CD4-positive, alpha-beta T cell treated with Interleukin-21 for 1 hour (primary cell): ENCODE measurements at places on chromosomes 7 and 10.

DNA sequence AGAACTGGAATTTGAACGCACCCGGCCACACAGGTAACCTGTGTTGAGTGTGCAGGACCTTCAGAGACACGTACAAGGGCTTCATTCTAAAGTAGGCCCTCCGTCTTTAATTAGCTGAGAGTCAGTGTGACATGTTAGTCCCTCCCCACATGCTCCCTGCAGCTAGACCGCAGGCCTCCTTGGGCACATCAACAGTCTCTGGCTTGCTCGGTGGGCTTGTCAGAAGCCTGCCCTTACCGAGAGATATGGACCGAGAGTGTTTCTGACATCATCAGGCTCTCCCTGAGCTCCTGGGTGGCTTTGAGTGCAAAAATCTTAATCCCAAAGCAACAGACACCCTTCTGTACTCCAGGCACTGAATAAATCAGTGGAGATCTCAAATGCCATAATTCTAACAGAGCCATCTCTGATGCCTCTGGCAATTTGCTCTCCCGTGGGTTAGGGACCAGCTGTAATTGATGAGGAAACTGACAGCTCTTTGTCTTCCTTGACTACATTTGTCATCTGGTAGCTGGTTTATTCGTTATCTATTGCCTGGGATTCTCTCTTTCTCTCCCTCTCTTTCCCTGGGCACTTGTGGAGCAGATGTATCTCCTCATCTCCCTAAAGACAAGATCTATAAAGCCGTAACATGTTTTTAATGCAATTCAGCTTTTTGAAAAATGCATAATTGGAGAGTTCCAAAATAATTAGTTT lies 850.6 kb downstream of the TYW1 start:
- DNase-seq = no peak

- DNase-seq = no peak
Observed at GRCh38 chr10:98617906-98618520, 171.3 kb upstream of the HPS1 start.

DNA sequence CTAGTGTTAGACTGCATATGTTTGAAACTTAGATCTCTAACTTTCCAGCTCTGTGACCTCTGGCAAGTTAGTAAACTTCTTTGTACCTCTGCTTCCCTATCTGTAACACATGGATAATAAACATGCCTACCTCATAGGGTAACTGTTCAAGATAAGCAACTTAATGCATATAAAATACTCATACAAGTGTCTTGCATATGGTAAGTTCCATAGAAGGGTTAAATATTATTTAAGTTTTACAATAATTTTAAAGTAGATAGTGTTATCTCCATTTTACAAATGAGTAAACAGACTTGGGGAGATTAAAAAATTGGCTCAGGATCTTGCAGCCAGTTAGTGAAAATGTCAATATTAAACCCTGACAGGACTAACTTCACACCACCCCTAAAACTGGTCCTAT lies 30.1 kb upstream of the CD36 start:
- no peak for DNase-seq

GRCh38 chr7:144763291-144763690 lies 72.6 kb downstream of the TPK1 start:
- no peak for DNase-seq

DNA sequence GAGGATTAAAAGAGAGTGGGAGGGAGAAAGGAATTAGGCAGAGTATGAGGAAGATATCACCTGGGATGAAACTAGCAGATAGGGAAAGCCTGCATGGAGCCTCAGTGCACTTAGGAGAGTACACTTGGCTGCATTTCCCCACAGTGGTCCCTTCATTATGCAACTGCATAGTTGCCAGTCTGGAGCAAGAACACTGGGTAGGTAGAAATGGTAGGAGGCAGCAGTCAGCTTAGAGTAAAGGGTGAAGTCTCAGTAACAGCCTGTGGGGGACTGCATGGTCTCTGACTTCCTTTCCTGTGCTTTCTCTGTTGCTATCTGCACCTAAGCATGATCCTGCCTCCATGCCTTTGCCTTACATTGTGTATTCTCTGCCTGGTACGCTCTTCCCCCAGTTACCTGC lies 14.0 kb upstream of the PCGF5 start:
- DNase-seq = no peak

DNA sequence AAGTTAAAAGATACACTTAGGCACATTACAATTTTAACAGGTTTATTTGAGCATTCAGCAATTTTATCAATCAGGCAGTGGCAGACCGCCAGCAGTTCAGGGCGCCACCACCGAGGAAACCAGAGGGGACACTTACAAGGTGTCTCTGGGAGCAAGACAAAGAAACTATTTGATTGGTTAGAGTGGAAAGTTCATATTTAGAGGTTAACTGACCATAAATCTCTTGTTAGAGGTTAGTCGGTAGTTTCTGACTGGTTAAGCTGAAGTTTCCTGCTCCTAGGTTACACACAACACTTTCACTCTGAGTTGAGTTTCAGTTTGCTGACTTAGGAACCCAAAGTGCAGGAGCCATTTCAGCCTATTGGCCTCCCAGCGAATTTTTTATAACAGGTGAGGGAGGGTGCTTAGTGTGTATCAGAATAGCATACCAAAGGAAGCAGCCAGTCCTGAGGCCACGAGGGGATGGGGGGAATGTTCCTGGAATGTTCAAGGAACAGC lies 10.8 kb upstream of the PVRIG start:
- peak; percentile 54 for DNase-seq

DNA sequence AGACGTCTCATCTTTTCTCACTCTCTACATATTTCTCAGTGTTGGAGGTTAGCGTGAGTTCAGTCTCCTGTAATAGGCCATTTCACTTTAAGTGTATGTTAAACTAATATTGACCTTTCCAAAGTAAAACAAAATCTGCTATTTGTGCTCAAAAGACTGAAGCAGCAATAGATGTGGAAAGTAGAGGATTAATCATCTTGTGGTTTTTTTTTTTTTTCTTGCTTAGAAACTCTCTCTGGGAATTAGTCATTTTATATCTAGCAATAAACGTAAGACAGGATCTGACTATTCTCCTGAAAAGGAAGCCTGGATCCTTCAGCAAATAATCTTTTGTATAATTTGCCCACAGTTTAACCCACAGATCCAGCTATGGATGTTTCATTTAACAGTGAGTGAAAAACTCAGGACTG lies 81.7 kb downstream of the NRP1 start:
- no peak for DNase-seq

- DNase-seq = no peak
Observed at GRCh38 chr7:117019786-117020590, 66.7 kb downstream of the ST7 start.

DNA sequence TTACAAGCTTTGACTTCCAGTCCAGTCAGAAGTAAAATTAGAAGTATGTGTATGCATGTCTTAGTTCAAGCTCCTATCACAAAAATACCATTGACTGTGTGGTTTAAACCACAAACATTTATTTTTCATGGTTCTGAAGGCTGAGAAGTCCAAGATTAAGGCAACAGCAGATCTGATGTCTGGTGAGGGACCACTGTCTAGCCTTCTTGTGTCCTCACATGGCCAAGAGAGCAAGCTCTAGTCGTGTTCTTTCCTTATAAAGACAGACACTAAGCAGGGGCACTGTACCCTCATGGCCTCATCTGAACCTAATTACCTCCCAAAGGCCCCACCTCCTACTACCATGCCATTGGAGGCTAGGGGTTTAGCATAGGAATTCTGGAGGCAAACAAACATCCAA lies 41.3 kb upstream of the ARL4A start:
- no peak for DNase-seq

GRCh38 chr10:15393139-15393825 lies 22.2 kb upstream of the FAM171A1 start:
- DNase-seq = no peak

- DNase-seq = peak; percentile 31
Observed at GRCh38 chr10:89301232-89301631, 614 bp upstream of the IFIT2 start.

DNA sequence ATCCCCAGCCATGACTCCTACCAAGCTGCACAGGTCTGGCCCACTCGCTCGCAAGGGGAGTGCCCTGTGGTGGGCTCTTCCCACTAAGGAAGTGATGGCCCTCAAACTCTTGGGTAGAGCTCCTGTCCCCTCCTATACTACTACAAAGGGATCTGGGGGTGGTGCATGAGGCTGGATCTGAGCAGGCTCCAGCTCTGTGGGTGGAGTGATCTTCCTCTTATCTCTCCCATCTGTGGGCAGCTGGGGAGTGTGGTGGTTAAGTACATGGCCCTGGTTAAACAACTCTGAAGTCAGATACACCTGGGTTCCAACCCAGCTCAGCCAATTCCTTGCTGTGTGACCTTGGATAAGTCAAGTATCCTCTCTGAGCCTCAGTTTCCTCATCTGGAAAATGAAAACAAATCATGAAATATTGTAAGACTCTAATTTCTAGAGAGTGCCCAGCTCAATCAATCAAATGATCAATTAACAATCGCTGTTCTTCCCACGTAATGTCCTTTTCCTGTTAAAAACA lies 17.4 kb downstream of the DDIT4 start:
- DNase-seq = peak; percentile 75

DNA sequence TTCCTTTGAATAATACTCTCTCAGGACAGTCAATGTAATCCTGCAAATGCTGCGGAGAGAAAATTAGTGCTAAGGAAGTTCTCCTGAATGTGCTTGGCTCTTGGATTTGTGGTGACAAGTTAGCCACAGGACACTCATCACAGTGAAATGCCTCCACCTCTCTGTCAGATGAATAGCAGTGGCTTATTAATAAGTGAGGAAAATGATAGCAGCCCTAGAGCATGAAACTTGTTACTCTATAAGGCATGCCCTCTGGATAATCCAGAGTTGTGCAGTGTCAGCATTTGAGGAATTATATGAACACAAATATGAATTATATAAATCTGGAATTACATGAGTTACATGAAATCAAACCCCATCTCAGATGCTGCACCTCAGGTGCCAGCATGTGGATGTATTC lies 23.5 kb upstream of the TBX20 start:
- no peak for DNase-seq

DNA sequence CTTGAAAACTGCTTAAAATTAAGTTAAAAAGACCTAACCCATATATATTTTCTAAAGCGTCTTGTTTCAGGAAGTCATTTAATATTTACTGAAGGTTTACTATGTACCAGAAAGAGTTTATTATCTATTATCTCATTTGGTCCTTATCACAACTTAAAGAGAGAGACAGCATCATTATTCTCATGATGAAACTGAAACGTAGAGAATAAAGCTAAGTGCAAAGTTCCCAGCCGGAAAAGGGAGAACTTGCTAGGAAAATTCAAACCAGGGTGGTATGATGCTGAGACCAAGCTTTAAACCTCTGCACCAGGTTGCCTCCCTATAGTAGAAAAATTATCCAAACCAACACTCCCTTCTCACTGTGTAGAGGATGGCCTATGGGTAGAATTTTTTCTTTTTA lies 207.7 kb upstream of the BMPER start:
- DNase-seq = no peak

DNA sequence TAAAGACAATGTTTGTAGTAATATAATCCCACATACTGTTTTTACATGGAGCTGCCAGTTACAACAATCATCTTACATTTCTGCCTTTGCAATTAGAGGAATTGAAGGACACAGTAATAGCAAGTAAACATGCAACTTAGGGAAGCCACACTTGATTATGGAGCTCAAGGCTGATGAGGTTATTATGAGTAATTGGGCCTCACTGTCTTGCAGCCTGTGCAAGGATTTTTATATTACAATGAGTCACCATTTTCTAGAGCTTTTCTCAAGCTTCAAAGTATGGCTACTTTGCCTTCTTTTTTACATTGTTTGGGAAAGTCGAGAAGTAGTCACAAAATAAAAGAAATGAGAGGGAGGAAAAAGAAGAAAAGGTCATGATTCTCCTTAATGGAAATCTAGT lies 226.4 kb downstream of the KIAA1217 start:
- DNase-seq = no peak

DNA sequence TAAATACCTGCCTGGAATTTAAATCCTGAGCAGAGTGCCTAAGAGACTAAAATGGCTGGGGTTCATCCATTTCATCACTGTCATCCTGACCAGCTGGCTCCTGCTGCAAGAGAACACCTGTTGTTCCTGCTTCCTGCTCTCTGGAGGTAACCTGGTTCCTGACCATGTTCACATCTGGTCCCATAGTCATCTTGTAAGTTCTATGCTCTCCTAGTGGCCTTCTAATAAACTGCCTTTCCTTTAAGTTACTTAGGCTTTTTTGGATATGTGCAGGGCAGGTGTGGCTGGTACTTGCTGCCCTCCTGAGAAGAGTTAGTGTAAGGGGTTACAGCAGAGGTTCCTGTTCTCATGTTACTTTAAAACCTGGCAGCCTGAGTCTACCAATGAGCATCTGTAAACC lies 80.0 kb downstream of the NRCAM start:
- no peak for DNase-seq

GRCh38 chr10:131642966-131643365 lies 257.8 kb upstream of the PPP2R2D start:
- no peak for DNase-seq

- DNase-seq = no peak
Observed at GRCh38 chr7:129947049-129947448, 5.7 kb downstream of the UBE2H start.

DNA sequence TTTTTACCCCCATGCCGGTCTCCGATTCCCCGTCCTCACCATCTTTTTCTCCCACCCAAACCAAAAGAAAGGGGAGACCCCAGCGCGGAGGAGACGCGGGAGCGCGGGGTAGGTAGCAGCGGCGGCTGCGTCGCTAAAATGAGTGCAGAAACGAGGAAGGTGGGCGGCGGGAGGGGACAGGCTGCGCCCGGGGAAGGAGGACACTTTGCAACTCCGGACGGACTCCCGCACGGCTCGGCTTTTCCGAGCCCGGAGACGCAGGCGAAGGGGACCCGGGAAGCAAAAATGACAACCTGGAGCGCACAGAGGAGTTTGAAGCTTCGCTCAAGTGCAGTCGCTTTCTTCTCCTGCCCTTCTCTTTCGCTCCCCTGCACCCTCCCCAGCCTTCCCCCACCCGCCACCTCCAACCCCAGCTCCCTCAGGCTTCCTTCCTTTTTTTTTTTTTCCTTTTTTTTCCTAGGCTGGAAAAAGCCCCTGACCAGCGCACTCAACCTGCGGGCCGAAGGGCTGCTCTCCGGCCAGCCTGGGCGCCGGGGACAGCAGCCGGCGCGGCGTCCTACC lies 453 bp downstream of the SFMBT2 start:
- DNase-seq = peak; percentile 13

DNA sequence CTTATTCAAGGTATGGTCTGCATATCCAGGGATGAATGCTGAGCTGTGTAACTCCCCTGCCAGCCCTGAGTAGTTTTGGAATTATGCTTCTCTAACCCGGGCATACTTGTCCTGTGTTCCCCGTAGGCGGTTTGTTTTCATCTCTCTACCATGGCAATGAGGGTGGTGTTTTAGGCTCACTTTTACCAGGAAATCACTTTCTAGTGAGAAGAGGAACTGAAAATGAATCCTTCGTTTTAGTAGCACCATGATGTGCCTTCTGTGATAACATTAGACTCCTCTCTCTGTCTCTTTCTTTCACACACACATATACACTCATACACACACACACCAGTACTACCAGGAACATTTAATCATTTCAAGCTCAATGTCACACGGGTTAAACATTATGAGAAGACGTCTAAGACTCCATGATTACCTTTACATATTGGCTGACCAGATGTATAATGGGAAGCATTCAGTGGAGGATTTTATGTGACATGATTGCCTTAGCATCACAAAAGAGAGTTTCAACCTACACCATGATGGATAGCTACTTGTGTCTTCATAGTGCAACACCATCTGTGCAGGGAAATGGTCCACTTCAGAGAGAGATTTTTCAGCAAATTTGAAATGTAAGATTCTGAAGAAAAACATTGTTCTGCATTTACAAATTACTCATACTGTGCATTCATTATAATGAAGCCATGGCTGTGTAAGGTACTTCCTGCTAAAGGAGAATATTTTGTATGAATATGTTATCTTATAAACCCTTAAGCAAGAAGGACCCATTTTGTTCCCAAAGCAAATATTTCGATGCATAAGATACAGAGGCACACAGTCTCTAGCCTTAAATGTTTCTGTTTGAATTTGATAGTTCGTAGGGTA lies 31.0 kb upstream of the PFKP start:
- peak; percentile 21 for DNase-seq
